ENCODE measurements at places on chromosomes 6 and 20.
A peak's percentile ranks its signal among the peaks of the same experiment; 100 is the strongest.

GRCh38 chr6:120648713-120649112 lies 685.6 kb downstream of the TBC1D32 start:
- DNase-seq = no peak

GRCh38 chr20:36113566-36114250 lies 40.8 kb upstream of the EPB41L1 start:
- DNase-seq = peak; percentile 50

DNA sequence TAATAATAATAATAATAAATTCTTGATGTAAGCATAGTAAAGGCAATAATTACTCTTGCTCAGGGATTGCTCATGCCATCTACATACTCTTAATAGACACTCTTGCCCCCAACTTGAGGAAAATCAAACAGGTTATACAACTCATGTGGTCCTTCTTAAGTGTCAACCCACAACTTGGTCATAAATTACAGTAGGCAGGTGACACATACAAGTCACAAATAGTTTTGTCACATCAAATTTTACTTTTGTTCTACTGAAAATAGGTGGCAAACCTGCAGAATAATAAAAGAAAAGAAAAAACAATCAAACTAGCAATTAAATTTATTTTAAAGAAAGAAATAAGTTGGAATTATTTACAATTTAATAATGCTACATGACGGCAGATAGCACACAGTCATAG lies 1.6 kb downstream of the ME1 start:
- DNase-seq = no peak

GRCh38 chr20:23081263-23081819 lies 4.8 kb downstream of the CD93 start:
- DNase-seq = no peak

DNA sequence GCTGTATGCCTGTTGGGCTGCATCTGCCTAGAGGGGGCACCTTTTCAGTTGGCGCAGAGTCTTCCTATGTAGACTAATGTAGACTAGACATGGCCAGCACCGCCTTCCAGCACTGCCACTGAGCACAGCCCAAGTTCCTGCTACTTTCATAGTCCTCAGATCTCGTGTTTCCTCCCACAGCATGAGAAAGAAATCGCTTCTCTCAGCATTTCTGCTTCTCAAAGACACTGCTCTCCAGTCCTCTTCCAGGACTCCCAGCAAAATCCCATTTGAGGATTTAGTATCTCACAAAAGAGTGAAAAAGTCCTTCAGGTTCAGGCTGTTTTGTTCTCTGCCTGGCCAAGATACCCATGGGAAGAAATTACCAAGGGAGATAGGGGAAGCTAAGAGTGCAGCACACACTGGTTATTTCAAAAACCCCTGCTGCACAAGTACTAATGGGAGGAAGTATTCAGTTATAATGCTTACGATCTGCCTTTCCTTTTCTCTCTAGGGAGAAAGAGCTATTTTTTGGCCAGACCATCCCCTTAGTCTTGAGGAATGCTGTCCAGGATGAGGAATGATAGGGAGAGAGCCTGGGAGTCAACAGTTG lies 35.7 kb downstream of the OGFRL1 start:
- no peak for DNase-seq

Measured in putamen (tissue), 1 donor.